ENCODE measurements at places on chromosomes 4 and X.

- DNase-seq: no peak
These were observed 145.2 kb upstream of the FTHL17 start for GRCh38 chrX:31217084-31217483.

DNA sequence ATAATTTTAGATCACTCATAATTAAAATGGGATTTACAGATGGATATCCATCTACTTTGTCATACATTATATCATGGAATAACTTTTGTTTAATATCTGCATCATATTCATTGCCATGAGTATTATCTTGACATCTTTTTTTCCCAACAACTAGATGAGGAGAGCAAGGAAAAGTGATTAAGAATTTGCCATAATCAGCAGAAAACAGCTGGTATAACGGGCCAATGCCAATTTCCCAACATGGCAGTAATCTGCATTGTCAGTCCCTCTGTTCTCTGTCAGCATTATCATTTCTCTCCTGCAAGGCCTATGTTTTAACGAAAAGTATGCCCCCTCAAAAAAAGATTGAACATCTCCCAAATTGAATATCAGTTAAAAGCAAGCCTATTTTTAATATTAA lies 314.0 kb downstream of the FRMPD4 start:
- no peak for DNase-seq

DNA sequence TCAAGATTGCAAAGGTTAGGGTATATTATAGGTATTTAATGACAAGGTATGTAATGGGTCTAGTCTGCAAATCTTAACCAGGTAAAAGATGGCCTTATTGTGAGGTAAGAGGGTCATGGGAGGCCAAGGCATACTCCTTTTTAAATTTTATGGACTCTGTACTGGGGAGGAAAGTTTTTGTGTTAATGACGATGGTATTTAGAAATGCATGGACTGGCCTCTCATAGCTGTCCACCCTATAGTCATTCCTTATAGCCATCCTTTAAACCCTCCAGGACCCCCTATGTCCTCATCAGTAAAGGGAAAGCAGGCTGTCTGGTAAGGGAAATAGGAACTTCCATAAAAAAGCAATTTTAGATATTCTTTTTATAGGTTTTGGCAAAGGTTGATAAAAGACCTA lies 1.5 kb downstream of the AIMP1 start:
- no peak for DNase-seq

GRCh38 chrX:120755066-120755846 lies 120.4 kb downstream of the CT47B1 start:
- no peak for DNase-seq

Data from omental fat pad (tissue), 4 donors.